ENCODE measurements at places on chromosomes 3 and 15.

- no peak for DNase-seq
Measured at GRCh38 chr3:136916223-136916622, 41.6 kb upstream of the IL20RB start.

DNA sequence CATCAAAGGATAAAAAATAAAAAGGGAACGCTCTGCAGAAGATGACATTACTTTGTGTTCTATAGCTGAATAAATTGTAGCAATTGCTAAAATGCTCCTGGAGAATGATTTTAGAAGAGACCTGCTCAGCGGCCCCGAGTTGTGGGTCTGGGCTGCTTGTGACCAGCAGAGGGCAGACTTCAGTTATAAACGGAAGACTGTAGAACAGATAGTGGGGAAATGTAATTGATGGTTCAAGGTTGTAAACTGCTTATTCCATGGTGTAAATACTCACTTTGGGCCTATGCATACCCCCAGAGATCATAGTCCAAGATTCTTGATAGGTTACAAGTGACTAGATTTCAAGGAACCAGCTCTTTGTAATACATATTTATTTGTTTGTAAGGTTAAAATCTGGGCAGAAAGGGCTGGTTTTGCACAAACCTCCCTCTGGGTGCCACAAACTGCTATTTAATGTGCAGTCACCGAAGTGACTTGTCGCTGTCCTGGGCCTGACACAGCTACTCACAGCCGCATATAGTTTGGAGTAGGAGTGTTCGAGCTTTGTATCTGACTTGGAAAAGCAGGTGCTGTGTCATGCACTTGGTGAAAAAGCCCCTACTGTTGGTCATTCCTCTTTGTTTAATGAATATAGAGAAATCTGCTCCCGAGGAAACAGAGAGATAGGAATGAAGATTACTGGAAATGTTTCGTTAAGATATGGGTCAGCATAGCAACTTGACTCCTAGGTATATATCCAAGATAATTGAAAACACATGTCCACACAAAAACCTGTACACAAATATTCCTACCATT lies 34.7 kb upstream of the NDUFB4 start:
- peak; percentile 72 for DNase-seq

GRCh38 chr3:173429076-173429475 lies 31.5 kb downstream of the NLGN1 start:
- no peak for DNase-seq

GRCh38 chr3:68403741-68404140 lies 528.6 kb downstream of the TAFA4 start:
- DNase-seq, result no peak

- peak; percentile 81 for DNase-seq
Measured at GRCh38 chr3:61358364-61358763, 107.1 kb upstream of the FHIT start.

GRCh38 chr3:108134555-108134880 lies 43.7 kb upstream of the CD47 start:
- no peak for DNase-seq

- peak; percentile 57 for DNase-seq
Measured at GRCh38 chr15:66703540-66703941, 1.5 kb downstream of the SMAD6 start.

- DNase-seq, result no peak
Measured at GRCh38 chr3:156626104-156626503, 48.3 kb upstream of the TIPARP start.

DNA sequence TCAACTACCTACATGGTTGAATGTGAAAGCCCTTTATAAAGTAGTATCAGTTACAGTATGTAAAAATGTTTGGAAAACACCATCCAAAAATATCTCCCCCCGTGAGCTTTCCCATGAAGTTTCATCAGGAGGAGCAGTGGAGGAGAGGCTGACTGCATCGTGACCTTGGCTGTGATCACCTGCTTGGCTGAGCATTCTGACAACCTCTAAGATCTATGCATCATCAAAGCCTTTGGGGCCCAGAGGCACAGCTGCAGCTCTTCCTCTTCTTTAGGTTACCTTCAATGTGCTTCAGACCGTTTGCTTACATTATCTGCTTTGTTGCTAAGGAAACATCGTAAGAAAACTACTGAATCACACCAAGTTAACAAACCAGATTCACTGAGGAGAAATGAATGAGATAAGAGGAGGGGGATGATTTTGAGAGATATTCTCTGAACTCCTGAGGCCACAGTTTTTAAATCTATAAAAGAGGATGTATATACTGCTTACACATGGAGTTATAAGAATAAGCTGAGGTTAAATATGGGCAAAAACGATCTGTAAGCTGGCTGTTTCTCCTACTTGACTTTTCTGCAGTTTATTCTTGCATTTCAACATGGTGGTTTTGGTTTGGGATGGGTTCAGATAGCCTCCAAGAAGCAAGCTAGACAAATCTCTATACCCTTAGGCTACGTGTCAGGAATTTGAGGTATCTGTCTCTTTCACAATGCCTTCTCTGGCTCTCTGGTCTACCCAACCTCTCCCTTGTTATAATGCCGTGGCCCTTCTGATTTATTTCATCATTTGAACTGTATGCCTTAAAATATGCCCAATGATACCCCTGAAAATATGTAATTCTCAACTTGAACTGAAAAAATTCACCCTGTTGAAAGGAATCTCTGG lies 4.0 kb downstream of the GCSAM start:
- no peak for DNase-seq

- no peak for DNase-seq
Measured at GRCh38 chr3:29067007-29067406, 213.9 kb upstream of the RBMS3 start.

DNA sequence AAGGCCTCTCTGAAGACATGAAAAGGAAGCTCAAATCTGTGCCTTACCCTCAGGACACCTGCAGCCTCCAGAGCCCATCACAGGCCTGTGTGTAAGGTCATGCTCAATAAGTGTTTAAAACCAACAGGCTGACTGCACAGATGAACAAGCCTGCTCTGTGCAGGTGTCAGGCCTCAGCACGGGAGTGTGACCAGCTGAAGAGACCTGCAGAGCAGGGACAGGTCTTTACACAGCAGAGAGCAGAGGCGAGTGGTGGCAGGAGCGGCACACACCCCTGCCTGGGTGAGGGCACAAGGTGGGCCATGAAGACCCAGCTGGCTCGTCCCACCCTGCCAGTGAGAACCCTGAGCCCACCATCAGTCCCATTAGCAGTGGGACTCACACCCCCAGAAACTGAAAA lies 56.9 kb downstream of the ROPN1B start:
- DNase-seq, result no peak

- peak; percentile 64 for DNase-seq
Measured at GRCh38 chr15:67013696-67014095, 51.7 kb upstream of the SMAD3 start.

DNA sequence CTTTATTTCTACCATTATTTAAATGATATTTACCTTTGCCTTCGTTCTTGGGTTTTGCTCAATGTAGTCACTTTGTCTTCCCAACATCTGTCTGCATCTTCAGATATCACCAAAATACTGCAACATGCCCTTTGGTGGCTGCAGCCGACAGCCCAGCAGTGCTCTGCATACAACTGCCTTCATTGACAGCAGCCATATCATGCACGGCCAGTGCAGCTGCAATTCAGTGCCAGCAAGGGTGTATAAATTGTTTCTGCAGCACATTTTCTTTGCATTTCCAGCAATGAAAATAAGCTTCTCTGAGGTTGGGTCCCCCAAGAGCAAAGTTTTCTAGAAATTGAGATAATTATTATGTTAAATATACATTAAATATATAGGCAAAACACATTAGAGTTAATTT lies 6.0 kb upstream of the PLSCR5 start:
- DNase-seq, result no peak

DNA sequence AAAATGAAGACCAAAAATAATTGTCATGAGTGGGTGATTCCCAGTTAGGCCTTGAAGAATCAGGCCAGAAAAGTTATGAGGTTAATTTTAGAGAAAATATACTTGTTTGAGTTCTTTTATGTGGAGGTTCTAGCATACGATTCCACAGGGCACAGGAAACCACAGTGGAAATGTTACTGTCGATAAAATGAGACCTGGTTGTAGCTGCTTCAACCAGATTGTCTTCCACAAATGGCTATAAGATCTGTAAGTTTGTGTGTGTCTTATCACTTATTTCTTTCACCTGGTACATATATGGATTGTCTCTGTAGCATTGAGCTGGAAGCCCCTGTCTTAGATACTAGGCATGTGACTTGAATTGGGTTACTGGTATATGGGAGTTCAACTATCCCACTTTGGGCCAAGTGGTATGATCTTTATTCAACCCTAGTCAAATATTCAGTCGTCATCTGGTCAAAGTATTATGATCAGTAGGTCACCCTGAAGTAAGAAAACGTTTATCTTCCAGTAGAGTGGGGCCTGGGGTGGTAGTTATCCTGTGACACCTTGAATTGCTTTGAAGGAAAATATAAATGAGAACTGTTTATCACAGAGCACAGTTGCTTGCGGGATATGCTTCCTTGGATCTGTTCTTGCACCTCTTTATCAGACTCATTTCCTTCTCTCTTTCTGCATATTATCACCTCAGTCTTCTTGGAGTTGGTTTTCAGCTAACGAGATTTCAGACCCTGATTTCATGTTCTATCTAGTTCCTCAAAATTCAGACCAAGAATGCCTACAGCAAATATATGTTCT lies 21.5 kb upstream of the ZNF609 start:
- DNase-seq, result no peak

DNA sequence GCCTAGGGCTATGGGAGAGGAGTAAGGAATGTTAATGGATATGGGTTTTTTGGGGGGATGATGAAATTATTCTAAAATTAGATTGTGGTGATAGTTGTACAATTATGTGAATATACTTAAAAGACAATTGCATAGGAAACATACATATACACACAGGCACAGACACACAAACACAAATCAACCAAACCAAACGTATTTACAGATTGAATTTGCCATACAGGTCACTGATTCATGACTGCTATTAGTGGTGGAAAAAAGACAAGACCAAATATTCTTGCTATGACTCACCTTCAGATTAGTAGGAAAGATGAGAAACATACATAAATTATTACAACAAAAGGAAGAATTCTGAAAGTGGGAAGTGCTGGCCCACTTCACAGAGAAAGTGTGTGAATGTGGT lies 85.3 kb downstream of the C3orf38 start:
- no peak for DNase-seq

DNA sequence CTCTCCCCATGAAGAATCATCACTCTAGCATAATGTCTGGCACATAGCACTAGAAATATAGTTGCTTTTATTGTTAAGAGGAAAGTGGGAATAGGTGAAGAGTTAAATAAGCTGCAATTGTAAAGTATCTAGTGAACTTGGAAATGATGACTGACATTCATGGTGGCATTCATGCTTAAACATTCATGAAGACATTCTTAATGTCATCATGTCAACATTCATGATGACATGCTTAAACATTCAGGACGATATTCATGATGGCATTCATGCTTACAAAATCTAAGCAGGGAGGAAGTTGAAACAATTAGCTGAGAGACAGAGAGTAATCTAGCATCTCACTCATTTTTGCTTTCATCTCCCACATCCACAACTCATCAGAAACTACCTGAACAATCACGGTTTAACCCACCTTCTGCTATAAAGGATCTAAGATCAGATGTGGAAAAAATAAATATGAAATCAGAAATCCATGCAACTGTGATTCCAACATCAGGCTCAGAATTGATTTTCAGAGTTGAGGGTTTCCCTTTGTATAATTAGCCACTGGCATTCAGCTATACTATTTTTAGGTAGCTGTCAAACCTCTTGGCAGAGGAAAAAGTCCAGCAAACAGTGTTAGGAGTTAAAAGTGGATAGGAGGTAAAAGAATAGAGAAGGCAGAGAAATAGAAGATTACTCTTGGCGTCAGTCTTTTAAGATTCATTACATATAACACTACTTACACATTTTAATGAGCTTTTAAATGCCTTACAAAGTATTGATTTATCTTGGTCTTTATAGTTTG lies 3.5 kb downstream of the DRD3 start:
- no peak for DNase-seq

GRCh38 chr15:39756806-39757522 lies 25.7 kb downstream of the FSIP1 start:
- no peak for DNase-seq

DNA sequence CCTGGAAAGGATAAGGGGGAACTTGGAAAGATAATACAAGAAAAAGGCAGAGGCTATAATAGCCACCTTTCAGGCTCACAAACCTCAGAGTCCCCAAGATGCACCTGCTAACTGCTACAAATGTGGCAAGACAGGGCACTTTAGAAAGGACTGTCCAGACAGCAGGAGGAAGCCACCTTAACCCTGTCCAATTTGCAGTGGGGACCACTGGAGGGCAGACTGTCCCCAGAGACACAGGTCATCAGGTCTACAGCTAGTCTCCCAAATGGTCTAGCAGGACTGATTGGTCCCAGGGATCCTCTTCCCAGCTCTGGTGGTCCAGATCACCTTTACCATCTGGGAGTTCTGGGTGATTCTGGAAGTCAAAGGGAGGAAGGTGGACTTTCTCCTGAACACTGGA lies 882.5 kb upstream of the GBE1 start:
- DNase-seq, result no peak

- DNase-seq, result no peak
Measured at GRCh38 chr15:87781959-87782625, 474.4 kb downstream of the NTRK3 start.

DNA sequence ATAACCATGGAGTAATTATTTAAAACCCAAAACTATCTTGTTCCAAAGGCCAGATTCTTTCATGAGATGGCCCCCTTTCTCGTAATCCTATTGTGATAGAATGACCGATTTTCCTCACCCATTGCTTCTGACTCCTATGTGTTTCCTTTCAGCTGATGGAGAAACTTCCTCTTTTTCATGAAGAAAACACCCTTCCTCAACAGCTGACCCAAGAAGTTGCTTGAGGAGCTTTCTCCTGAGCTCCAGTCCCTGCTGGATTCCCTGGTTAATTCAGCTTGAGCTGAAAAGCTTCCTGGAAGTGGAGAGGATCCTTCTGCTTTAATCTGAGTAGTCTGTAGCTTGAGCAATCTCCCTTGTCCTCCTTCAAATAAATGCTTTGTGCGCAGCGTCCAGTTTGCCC lies 75.0 kb downstream of the BFSP2 start:
- no peak for DNase-seq

DNA sequence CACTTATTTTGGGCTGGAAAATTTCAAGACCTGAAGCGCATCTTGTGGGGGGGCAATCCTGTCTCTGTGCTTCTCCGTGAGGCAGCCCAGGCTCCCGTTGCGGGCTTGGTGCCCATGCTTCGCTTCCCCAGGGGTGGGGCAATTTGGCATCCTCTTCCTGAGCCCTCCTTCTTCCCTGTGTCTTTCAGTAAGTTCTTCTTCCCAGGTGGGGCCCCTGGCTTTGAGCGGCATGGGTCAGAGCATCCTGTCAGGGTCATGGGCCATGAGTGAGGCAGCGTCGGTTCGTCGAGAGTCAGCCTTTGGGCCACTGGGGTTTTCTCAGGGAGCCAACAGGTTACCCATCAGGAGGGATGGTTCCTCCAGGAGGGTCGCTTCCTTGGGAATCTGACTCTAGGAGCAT lies 200.7 kb downstream of the UBE3A start:
- DNase-seq, result peak; percentile 12

Measured in left cardiac atrium (tissue), 4 donors.